ENCODE measurements at places on chromosomes 5 and 9.

DNA sequence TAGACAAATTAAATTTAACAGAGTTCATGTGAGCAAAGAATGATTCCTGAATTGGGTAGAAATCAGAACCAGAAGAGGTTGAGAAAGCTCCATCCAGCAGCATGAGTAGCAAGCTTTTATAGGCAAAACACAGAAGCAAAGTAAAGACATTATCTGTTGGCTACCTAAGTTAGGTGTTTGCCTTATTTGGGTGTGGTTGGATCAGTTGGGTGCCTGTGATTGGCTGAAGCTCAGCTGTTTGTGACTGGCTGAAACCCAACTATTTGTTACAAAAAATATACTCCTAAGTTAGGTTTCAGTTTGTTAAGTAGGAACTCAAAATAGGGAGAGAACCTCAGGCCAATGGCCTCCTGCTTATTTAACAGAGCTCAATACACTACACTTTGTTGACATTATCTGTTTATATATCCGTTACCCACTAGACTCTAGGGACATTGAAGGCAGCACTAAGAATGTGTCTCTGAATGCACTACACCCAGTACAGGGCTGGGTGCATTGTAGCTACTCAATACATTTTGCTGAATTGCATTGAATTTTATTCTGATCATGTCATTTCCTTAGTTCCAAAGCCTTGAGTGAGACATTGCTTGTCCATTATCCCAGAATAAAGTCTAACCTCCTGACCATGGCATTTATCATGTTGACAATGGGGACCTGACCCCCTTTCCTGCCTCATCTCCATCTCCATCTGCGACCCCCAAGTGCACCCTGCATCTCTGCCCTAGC lies 98.7 kb downstream of the CCDC192 start:
- DNase-seq, result no peak

- DNase-seq, result no peak
Measured at GRCh38 chr5:78536661-78537196, 111.8 kb downstream of the LHFPL2 start.

GRCh38 chr5:157388111-157388710 lies 71.8 kb upstream of the NIPAL4 start:
- DNase-seq, result no peak

- DNase-seq, result no peak
Measured at GRCh38 chr9:135156525-135157510, 69.3 kb downstream of the OLFM1 start.

- DNase-seq, result no peak
Measured at GRCh38 chr9:81182431-81182830, 506.9 kb downstream of the TLE1 start.

DNA sequence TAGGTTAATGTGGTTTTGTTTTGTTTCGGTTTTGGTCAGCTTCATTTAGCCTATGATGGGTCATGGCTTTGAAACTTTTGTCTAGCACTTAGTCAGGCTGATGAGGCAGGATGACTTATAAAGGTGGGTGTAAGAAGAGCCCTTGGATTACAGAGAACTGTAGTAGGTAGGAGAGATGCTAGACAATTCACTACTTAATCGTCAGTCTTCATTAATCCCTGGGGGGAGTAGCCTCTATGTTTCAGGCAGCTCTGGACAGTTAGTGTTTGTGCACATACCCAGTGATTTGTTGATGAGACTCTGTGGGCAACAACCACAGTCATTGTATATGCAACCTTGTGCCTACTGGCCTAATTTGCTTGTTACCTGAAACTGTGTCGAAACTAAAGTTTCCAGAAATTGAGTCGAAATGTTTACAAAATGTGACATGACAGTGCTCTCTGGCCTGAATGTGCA lies 113.3 kb downstream of the MTREX start:
- DNase-seq, result no peak

DNA sequence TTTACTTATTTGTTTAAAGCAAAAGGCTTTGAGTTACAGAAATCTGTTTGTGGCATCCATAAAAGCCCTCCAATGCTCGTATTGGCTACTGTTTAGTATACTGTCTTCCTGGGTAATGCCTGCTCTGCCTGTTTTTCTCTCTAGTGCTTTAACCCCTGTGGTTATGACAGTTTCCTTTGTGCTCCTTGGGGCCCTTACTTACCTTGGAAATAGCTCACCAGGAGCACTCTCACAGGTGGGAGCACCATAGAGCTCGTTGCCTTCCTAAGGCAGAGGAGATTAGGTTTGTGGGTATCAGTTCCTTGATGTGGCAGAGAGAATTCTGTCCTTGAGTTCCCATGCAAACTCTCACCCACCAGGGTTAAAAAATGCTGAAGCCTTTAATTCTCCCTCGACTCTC lies 242.8 kb downstream of the CDH18 start:
- no peak for DNase-seq

All from glutamatergic neuron (in vitro differentiated cells).